ENCODE measurements at places on chromosomes 5 and 9. TPM values are rescaled to one million over a fixed set of nuclear protein-coding genes. Genes with fewer than 3 reads are reported as not detected.

POLK gene
- total RNA-seq = 32.4 TPM

NANS gene
- 35.5 TPM for total RNA-seq

HTR1A gene
- not detected for total RNA-seq

SLC23A1 gene
- total RNA-seq = 2.5 TPM

FGFR4 gene
- 0.29 TPM for total RNA-seq

PRLR gene
- total RNA-seq = 0.14 TPM

KCNMB1 gene
- total RNA-seq = not detected

NMUR2 gene
- not detected for total RNA-seq

ERCC8 gene
- 10.2 TPM for total RNA-seq

MYMK gene
- not detected for total RNA-seq

ARAP3 gene
- 11.0 TPM for total RNA-seq

GADD45G gene
- 38.5 TPM for total RNA-seq

PURA gene
- 12.3 TPM for total RNA-seq

RNF183 gene
- not detected for total RNA-seq

FAM221B gene
- not detected for total RNA-seq

CER1 gene
- total RNA-seq = not detected

RFX3 gene
- total RNA-seq = 11.5 TPM

ROR2 gene
- total RNA-seq = 3.0 TPM

EGFL7 gene
- 0.29 TPM for total RNA-seq

NIPAL4 gene
- not detected for total RNA-seq

P4HA2 gene
- total RNA-seq = 8.3 TPM

SPATA31A6 gene
- total RNA-seq = not detected

CNOT8 gene
- 61.6 TPM for total RNA-seq

GLDC gene
- total RNA-seq = 5.8 TPM

SPATA31D4 gene
- total RNA-seq = not detected

SOHLH1 gene
- not detected for total RNA-seq

C5orf58 gene
- total RNA-seq = not detected

DEPDC1B gene
- 38.7 TPM for total RNA-seq

OR1B1 gene
- total RNA-seq = not detected

HCN1 gene
- not detected for total RNA-seq

CKMT2 gene
- not detected for total RNA-seq

ZDHHC21 gene
- total RNA-seq = 9.8 TPM

Measured in activated CD8-positive, alpha-beta memory T cell treated with anti-CD3 and anti-CD28 coated beads, Interleukin-2, amount 10 ng/mL, durations not matched to agents 7 days and 5 days (primary cell).